Renal pelvis (tissue), 12 donors: ENCODE measurements at places on chromosomes 4 and X.

GRCh38 chr4:77636902-77637301, 31.3 kb downstream of the CXCL13 start:
- no peak for DNase-seq

DNA sequence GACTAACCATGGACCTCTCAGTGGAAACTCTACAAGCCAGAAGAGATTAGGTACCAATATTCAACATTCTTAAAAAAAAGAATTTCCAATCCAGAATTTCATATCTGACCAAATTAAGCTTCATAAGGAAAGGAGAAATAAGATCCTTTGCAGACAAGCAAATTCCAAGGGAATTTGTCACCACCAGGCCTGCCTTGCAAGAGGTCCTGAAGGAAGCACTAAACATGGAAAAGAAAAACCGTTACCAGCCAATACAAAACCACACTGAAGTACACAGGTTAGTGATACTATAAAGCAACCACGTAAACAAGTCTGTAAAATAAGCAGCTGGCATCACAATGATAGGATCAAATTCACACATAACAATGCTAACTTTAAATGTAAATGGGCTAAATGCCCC, 156.6 kb downstream of the FAM13A start:
- DNase-seq = no peak

- no peak for DNase-seq
Observed at GRCh38 chr4:11468901-11469300, 40.2 kb upstream of the HS3ST1 start.

GRCh38 chr4:3476936-3477749, 14.0 kb downstream of the DOK7 start:
- no peak for DNase-seq

DNA sequence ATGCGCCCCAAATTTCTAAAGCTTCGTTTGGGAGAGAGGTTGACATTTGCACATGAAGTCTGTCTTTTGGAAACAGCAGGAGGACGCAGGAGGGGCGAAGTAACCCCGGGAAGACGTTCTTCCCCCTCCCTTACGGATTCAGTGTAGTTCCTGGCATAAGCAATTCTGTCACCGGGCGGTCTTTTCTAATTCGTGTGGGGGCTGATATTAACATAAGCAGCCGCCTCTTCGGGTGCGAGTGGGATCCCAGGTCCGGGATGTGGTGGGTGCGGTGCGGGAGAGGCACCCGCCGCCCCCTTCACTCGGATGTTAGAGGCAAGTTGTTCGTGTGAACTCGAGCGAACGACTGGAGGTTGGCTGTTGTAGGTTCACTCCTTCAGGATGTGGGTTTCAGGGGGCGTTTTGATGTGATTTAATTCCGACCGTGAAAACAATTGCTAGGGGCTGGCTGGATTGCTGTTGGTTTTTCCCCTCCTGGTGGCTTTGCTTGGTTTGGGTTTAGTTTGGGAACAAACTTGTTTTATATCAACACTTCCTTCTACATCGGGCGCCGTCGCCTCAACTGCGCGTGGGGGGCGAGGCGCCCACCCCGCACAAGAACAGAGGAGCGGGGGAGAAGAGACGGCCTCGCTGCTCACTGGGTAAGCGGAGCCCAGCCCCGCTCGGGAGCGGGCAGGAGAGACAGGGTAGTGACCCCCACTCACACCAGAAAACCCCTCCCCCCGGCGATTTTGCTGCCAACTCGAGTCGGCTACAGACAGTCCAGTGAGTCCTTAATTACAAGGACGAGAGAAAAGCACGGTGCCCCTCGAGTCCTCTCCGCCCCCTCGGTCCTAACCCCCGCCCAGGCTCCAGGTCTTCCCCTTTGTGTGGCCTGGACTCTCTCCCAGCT, 2.9 kb upstream of the LEF1 start:
- DNase-seq = no peak

GRCh38 chr4:122775987-122776836, 43.7 kb downstream of the BBS12 start:
- DNase-seq = no peak

DNA sequence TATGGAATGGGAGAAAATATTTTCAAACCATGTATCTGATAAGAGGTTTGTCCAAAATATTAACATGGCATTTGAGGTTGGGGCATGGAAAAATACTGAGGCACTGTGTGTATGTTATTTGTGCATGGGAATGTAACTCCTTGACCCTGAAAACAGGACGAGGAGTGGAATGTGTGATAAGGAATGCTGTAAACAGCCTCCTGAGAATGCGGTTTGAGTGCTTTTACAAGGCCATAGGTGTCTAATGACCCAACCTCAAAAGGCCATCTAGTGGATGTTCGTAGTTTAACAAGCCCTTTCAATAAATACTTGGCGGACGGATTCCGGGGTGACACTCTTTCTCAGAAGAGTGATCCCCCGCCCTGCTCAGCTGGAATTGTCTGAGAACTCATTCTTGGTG, 162.9 kb upstream of the USP9X start:
- DNase-seq = peak; percentile 22

- peak; percentile 72 for DNase-seq
Observed at GRCh38 chr4:140243278-140243753, 89.3 kb upstream of the MAML3 start.
